ENCODE measurements at places on chromosomes 7 and 10.

DNA sequence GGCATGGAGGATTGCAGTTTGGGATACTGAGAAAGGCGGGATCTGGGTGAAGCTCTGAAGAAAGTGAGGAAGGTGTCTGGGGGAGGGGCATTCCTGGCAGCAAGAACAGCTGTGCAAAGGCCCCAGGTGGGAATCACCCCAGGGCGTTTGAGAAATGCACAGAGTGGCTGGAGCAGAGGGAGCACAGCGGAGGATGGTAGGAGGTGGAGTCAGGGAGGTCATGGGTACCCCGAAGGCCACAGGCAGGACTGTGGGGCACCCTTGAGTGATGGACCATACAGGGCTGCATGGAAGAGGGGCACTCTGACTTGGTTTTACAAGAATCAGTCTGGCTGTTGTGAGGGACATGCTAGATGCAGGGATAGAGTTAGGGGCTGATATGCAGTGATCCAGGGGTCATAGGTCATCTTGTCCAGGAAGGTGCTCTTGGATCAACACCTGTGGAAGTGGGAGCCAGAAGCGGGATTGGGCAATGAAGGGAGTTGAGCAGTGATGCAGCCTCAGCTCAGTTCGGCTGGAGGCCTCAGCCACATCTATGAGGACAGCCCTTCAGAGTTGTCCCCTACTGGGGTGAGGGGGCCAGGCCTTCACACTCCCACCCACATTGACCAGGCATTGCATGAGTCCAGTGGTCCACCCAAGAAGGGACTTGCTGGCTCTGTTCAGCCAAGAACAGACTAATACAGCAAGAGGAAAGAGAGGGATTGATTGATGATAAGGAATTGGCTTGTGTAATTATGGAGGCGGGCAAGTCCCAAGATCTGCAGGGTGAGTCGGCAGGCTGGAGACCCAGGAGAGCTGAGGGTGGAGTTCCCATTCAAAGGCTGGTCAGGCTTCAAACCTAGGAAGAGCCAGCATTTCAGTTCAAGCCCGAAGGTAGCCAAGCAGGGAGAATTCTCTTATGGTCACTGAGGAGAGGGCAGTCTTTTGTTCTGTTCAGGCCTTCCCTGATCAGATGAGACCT lies 48.7 kb downstream of the TSPAN15 start:
- no peak for DNase-seq

- DNase-seq = no peak
Observed at GRCh38 chr7:74575083-74575784, 82.3 kb upstream of the GTF2I start.

DNA sequence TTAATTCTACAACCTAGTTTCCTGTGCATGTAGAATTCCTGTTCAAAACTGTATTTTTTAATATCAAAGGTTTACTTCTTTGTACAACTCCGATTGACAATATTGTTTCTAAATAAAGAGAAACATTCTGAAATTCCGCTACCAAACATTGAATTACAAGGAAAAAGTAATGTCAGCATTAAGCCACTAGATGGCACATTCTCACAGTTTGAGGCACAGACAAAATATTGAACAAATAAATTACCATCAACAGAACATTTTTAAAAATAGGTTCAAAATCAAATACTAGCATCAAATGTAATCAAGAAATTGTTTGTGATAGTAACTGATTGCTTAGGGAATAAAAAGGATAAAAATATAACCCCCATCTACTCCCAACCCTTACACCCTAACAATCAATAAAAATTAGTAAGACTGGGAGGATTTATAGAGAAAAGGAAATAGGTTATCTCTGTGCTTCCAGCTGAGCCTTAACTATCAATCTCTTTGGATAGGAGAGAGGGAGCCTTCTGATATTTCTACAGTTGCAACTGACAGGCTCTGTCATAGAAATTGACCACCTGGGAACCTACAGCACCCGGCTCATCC lies 86.6 kb upstream of the C7orf33 start:
- DNase-seq = no peak

DNA sequence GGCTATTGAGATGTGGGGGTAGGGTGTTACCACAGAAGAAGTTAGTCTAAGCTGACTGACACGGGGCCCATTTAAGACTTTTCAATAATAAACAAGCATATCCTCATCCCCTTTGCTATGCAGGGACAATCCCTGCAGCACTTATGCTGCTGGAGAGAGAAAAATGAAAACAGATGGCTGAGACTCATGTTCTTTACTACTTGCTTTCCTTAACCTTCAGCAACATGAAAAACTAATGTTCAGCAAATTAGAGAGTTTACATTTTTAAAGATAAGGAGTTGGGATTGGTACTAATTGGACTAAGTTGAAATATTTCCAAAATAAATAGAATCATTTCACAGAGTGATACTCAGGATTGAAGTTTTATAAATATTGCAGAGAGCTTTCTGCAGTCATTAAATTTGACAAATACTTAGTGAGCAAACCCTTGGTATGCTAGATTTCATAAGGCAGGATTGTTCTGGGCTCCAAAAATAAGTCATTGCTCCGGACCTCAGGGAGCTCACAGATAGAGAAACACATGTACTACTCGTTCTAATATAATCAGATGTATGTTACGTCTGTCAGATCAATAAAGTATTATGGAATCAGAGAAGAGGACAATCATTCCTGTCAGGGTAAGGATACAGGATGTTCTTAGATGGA lies 147.1 kb upstream of the LRRN3 start:
- no peak for DNase-seq

DNA sequence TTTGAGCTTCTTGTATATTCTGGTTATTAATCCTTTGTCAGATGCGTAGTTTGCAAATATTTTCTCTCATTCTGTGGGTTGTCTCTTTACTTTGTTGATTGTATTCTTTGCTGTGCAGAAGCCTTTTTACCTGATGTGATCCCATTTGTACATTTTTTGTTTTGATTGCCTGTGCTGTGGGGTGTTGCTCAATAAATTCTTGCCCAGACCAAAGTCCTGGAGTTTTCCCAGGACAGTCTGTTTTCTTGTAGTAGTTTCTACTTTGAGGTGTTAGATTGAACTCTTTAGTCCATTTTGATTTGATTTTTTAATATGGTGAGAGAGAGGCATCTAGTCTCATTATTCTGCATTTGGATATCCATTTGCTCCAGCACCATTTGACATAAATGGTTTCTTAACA lies 588.7 kb upstream of the MBL2 start:
- DNase-seq = no peak

- DNase-seq = no peak
Observed at GRCh38 chr10:89426230-89426868, 12.0 kb downstream of the IFIT5 start.

- DNase-seq = no peak
Observed at GRCh38 chr10:120492346-120492745, 35.3 kb downstream of the PLPP4 start.

DNA sequence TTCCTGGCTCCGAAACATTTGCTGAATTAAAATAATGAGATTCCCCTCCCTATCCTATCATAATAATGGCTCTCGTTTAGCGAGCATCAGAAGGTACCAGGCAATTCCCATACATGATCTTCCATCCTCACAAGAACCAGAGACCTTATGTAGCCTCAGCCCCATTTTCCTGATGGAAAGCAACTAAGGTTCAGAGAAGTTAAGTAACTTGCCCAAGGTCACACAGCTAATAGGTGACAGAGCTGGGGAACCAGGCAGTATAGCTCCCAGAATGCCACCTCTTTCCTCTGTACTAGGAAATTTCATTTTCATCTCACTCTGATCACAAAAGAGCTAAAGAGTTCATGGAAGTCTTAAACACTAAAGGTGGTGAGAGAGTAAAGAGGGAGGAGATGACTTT lies 2.4 kb downstream of the SLIT1 start:
- no peak for DNase-seq

- no peak for DNase-seq
Observed at GRCh38 chr10:78081292-78081691, 47.6 kb downstream of the RPS24 start.

GRCh38 chr10:102767428-102768160 lies 23.8 kb downstream of the WBP1L start:
- DNase-seq = no peak

DNA sequence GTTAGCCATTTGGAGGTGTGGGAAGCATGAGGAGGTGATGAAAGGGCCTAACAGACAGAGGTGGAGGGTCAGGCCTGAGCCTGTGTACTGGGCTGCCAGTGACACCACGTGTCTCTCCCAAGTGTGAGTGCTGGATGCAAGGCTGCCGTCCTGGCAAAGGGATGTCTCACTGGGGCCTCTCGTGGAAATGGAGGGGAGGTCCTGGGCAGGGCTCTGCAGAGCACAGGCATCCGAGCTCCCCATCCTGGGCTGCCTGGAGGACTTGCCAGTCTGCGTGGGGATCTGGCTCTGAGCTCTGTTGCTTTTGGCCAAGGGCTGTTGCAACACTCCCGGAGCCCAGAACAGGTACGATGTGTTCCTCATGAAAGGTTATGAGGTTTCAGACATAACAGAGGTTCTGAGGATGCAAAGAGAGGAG lies 77.3 kb downstream of the GRK5 start:
- no peak for DNase-seq

DNA sequence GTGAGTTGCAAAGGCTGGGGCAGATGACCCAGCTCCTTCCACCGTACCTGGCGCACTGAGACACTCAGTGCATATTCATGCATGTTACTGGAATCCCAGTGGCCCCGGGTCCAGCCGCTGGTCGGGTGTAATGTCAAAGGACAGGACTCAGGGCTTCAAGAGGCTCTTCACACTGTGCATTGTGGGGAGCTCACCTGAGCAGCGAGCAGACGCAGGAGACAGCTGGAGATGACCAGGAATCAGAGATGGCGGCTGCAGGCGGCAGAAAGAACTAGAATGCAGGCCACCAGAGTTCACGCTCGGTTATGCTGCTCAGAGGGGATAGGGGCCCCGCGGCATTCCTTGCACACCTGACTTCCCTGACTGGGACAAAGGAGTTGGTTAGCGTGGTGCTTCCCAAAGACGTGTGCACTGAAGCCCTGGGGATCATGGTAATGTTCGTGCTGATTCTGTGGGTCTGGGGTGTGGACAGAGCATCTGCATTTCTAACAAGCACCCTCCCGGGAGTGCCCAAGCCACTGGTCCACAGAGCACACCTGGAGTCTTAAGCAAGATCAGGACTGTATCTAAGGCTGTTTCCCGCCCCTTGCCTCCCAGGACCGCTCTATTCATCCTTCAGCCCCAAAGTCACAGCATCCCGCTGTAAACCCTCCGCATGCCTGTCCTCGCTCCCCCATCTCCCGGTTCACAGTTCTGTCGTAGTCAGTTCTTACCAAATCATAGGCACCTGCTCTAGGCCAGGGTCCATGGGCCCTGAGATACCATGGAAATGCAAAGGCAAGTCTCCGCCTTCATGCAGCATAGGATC lies 71.0 kb downstream of the MKI67 start:
- no peak for DNase-seq

- no peak for DNase-seq
Observed at GRCh38 chr10:93456480-93456879, 25.7 kb downstream of the MYOF start.

DNA sequence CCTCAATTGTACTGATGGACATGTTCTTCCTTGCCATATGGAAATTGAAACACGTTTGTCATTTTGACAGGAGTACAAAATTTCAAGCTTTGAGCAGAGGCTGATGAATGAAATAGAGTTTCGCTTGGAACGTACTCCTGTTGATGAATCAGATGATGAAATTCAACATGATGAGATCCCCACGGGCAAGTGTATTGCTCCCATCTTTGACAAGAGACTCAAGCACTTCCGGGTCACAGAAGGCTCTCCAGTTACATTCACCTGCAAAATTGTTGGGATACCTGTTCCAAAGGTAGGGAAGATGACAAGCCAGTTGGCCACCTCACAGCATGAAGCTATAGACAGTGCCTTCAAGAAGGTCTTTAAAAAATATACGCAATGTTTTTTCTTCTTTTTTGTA lies 43.1 kb downstream of the ATOH7 start:
- no peak for DNase-seq

DNA sequence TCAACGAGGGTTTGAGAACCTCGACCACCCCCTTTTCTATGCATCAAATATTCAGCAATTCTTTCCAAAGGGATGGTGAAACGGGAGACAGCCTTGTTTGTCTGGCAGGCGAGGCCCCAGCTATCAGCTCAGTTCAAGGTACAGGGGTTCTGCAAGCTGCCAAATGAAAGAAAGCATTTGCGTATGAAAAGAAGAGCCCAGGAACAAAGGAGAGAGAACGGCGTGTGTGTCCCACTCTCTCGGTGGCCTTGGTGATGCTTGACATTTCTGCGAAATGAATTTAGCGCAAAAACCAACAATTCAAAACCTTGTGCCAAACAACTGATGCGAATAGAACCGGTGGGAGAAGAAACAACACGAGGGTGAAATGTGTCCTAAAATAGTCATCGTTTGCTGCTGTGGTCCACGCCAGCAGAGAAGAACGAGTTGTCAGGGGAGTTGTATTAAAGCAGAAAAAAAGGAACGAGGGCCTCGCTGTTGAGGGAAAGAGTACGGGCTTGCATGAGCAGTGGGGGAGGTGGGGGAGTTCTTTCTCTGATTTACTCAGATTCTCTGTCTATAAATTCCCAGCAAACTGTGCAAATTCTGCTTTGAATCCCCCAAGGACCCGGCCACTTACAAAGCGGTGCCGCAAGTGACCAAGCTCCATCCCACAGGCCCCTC lies 97.7 kb downstream of the TMEM130 start:
- DNase-seq = no peak

DNA sequence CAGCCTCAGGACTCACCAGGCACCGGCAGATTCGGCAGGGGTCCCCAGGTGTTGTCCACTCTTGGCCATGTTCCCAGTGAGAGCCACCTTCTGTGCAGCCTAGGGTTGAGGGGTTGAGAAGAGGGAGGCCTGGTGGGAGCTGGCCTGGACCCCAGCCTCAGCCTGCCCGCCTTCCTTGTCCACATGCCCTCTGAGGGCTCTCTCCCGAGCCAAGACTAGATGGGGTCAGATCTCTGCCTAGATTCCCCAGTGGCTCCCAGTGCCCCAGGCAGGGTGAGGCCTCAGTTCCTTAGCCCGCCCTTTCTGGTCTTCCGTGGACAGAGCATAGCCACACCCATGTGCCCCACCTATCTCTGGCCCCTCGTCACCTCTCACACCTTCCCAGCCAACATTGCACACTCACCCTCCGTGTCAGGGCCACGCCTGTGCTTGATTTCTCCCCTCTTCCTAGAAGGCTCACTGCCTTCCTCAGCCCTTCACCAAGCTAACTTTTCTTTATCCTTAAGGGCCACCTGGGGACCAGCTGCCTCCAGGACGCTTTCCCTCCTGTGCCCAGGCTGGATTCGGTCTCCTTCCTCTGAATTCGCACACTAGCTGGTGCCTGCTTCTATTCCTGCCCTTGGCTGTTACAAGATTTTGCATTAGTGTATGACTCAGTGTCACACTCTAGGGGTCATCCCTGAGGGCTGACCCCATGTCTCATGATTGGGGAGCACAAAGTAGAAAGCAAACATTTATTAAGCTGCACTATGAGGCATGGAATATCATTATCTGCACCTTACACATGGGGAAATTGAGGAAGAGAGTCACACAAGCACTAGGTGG lies 7.5 kb downstream of the KCP start:
- DNase-seq = no peak

- DNase-seq = no peak
Observed at GRCh38 chr10:93947055-93947454, 46.7 kb upstream of the PLCE1 start.

- no peak for DNase-seq
Observed at GRCh38 chr7:47313564-47313963, 268.3 kb downstream of the TNS3 start.
